Activated CD4-positive, alpha-beta T cell treated with anti-CD3 and anti-CD28 coated beads for 1 hour (primary cell): ENCODE measurements at places on chromosomes 16 and 17.

GRCh38 chr17:8249621-8250500 is 772 bp downstream of the PFAS start:
- DNase-seq = no peak

GRCh38 chr16:54050459-54051210 is 236.0 kb downstream of the IRX3 start:
- no peak for DNase-seq

DNA sequence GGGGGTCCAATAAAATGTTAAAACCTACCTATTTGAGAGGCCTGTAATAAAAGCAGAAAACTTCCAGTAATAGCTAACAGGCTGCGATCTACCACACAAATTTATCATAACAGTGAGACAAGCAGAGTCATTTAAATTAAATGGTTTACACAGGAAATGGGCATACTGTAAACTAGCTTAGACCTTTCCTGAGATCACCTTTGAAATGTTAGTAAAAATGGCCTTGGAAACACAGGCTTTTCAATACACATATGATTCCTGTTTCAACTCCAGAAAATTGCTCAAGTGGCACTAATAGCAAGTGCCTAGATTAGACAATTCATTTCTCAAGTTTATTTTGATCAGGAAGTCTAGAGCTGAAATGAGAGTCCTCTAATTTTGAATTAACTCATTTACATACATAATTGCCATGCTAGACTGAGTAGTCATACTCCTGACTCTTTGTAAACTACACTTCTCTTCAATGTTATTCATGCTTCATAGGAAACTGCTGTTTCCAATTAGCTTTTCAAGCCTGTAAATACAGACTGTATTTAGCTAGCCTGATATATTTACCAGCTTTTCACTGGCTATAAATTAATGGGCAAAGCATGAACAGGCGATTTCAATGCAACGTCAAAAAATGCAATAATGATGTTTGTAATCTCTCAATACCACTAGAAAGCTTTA is 43.3 kb downstream of the PARN start:
- no peak for DNase-seq

DNA sequence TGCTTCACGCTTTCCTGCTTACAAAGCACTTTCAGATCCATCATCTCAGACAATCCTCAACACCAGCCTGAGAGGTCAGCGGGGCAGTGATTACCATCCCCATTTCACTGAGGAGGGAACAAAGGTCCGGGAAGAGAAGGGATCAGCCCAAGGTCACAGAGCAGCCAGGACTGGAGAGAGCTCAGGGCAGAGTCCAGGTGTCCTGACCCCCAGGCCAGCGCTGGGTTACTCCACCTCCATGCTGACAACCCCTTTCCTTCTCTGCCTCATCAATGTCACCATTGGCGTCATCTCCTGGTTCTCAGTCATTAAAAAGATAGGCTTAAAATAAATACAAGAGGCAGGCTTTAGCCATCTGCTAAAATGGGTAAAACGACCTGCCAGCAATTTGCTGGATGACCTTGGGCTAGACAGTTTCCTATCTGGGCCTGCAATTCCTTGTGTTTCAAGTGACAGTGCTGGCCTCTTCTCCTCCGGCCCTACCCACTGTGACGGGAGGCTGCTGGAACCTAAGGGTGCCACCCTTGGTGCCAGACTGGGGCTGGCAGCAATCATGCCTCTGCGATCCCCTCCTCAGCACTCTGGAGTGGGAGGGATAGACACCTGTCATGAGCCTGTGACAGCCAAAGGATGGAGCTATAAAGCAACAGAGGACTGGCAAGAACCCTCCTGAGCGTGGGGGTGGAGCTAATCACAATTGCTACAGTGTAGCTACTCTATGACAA is 79.5 kb upstream of the CCL1 start:
- no peak for DNase-seq

GRCh38 chr17:72502371-72503341 is 381.8 kb downstream of the SOX9 start:
- DNase-seq = no peak

- DNase-seq = no peak
These were observed 151.6 kb downstream of the CLEC16A start for GRCh38 chr16:11095935-11096334.

DNA sequence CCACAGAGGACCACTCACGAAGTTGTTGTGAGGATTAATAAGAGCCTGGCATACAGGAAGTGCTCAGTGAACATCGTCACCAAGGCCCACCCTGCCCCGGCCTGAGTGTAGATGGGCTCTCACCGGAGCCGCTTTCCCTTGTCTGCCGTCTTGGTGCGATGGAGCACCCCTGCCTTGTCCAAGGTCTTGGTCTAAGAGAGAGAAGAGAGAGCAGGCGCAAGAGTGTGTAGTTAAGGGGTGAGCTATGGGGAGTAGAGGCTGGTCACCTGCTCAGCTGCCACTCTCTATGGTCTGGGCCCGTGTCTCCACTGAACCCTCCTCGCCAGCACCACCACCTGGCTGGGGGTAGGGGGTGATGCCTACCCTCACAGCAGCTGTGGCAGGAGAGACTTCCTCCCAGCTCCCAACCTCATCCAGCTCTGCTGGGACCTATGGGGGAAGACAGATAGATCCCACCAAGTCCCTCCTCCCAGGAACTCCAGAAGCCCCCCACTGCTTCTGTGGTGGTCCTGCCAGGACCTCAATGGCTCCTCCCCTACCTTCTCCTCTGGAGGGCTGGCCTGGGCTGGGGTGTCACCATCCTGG is 28.7 kb downstream of the ARHGAP27 start:
- DNase-seq = no peak

DNA sequence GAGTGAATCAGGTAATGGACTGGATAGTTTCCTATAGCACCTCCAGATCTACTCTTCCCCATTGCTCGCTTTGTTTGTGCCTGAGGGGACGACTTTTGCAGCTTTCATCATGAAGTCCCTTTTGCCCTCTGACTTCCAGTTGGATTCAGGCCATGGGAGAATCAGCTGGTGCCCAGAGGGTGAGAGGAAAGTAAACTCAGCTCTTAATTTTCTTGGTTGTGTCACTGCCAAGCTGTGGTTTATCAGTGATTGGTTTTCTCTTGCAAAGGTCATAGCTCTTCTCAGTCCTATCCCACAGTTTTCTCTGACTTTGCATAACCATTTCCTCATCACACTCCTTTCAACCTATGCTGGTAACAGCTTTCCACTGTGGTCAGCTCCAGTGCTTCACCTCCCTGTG is 200.1 kb downstream of the KCNJ2 start:
- no peak for DNase-seq

- DNase-seq = peak; percentile 66
These were observed 1.4 kb upstream of the SLC22A31 start for GRCh38 chr16:89201439-89202377.

GRCh38 chr17:56919717-56920116 is 5.9 kb upstream of the TRIM25 start:
- no peak for DNase-seq

DNA sequence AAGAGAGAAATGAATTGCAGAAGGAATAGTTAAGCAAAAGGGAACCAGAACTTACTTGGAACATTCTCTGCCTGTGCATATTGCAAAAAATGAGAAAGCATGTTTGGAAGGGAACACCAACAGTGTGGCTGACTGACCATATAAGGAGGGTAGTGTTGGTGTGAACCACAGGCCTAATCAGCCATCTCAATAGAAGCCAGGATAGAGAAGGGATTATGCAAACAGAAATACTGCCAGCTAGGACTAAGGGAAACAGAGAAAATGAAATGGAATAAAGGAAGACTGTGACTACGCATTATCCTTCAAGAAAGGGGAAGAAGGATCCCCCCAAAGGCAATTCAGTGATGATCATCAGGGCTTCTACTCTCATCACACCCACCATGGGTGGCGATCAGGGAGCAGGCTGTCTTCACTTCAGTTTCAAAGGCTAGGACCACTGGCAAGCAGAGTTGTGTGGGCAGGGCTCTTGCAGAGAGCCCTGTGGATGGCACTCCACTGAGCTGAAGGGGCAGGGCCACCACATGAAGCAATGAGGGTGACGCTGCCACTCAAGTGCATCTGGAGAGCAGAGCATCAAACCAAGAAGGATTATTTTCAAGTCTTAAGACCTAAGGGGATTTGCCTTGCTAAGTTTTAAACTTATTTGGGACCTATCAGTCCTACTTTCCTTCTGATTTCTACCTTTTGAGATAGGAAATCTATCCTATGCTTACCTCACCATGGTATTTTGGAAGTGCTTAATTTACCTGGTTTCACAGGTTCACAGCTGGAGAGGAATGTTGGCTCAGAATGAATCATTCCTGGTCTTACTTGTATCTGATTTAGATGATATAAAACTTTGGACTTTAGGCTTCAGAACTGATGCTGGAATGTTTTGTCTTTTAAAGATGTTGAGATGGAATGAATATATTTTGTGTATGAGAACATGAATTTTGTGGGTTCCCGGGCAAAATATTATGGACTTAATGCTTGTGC is 140.5 kb downstream of the SSH2 start:
- no peak for DNase-seq

GRCh38 chr17:30454635-30455034 is 22.6 kb upstream of the GOSR1 start:
- DNase-seq = no peak

GRCh38 chr16:15639061-15639568 is 3.8 kb downstream of the MARF1 start:
- no peak for DNase-seq

DNA sequence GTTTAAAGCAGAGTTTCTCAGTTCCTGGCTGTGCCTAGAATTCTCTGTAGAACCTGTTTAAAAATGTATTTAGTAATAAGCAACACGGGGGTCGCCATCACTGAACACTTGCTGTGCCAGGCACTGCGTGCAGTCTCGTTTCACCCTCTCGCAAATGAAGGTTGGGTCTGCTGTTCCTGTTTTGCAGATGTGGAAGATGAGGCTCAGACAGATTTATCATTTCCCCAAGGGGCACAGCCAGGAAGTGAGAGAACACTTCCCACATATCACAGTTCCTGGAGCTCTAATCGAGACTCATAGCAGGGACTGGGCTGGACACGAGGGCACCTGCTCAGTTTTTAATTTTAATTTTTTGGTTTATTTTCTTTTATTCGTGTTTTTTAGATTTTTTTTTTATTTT is 122.7 kb downstream of the ABCC6 start:
- DNase-seq = no peak

DNA sequence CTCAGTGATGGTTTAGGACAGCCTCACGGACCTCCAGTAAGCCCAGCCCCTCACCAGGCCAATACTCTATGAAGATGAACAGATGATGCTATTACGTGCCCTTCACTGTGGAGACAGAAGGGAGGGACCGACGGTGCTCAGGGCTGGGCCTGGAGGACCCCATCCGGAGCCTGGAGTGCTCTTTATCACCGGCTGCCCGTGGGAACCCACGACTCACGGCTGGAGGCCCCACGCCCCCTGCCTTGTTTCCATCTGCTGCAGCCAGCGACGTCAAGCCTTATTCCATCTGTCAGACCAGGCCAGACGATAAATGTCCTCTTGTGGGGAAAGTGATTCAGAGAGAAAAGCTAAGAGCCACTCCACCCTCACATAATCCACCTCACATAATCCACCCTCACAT is 4.0 kb upstream of the TIMM22 start:
- DNase-seq = no peak

DNA sequence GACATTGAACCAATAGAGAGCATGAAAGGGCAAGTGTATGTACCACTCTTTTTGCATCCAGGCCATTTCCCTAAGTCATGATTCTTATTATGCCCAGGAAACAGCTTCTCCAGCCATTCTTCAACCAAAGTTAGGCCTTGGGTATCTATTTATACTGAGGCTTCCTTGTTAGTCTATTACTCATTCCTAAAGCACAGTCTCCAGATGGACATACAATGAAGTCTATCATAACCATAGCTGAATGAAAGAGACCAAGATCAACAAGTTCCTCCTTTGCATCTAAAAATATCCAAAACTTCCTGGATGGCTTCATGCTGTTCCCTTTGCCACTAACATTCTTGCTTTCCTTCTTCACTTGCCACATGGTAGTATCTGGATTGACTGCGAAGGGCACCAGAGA is 265.9 kb downstream of the CDH8 start:
- no peak for DNase-seq

DNA sequence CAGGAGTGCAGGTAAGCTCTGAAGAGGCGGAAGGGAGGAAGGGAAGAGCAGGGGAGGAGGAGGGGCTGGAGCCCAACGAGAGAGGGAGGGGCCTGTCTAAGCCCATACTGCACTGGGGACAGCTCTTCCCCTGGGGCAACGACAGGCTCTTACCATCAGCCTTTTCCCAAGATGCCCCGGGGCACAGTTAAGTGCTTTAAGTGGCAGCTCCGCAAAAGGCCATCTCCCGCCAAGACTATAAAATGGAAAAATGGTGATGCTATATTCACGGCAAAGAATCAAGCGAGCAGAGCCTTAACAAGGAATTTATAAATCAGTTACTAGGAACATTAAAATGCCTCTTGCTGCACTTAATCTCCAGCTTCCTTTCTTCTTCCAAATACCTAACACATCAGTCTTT is 110.2 kb upstream of the NLRP1 start:
- no peak for DNase-seq

- DNase-seq = no peak
These were observed 44.6 kb downstream of the ABAT start for GRCh38 chr16:8718851-8719680.
